ENCODE measurements at places on chromosomes 3 and 15.

- DNase-seq: no peak
Measured at GRCh38 chr3:5348229-5348902, 160.9 kb downstream of the EDEM1 start.

DNA sequence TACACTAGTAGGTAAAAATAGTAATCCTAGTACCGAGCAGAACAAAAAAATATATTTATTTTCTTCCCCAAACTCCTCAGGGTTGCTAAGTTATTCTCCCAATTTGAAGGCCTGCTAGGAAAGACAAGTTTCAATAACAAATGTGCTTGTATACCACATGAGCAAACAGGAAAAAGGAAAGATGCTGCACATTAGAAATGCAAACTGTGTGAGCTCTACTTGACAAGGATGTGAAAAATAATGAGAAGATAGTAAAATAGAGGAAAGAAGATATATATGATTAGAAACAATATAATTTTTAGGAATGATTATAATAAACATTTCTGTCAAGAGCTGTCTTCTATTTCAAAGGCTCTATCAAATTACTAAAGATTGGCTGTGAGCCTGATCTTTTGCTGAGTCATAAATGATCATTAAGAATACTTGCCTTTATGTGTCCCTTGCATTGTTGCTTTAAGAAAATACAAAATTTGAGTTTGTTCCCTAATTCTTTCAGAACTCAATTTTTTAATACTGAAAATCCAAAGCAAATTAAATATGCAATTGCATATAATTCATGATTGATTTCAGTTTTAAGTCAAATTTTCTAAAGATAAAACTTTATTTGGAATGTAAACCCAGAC lies 174.2 kb downstream of the NEK10 start:
- no peak for DNase-seq

DNA sequence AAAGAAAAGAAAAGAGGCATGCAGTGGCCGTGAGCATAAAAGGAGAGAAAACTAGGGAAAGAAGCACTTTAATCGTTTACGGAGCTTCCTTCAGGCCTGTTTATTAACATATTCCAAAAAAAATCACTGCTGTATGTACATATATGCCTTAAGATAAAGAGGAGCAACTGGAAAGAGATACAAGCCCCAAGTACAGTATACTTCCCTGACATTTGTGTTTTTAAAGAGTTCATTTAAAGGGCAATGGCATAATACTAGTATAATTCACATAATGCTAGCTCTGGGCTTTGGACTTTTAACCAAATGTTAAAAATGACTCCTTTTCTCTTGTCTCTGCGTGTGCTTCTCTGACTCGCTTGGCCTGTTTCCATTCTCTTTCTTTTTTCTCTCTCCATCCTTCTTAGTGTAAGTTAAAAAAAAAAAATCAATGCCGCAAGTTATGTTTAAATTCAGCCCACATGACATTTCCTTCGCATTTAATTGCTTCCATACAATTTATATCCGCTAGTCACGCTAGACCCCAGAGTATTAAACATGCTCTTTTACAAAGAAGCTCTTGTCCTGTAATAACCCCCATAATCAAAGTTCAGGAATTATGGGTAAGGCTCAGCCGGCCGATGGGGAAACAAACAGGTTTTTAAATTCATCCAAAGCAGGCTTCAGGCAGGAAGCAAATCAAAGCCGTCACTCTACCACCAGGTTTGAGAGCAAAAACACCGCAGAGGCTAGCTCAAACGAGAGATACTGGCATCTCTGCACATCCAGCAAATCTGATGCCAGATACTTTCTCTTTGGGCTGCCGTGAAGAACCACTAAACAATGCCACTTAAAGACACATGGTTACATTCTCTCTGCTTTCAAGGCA lies 19.4 kb downstream of the WWTR1 start:
- peak; percentile 76 for DNase-seq

DNA sequence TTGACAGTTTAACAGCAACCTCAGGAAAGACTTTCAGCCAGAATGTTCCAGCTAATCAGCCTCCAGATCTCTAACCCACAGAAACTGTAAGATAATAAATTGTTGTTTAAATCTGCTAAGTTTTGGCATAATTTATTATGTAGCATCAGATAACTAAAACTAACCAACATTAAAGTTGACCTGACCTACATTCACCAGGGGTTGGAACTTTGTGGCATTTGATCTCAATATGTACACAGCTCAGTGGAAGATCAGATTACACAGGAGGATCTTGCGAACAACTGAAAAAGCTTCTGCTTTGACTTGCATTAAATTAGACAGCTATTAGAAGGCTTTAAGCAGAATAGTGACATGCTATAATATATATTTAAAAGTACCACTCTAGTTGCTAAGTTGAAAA lies 91.4 kb upstream of the POU1F1 start:
- no peak for DNase-seq

- DNase-seq: peak; percentile 82
Measured at GRCh38 chr3:123778991-123779622, 105.0 kb downstream of the MYLK start.

DNA sequence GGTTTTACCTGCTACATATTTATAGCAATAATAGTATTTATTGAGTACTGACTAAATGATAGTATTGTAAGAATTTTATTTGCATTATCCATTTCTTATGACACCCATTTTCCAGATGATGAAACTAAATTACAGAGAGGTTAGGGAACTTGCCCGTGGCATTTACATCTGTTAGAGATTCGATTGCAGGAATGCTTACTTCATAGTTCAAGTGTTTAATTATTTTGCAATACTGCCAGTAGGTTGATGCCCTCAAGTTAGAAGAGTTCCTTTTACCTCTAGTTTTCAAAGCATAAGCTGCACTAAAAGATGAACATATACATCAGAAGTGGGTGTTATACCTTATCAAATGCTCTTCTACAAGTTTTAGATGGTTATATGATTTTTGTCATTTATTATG lies 362.8 kb upstream of the RGMA start:
- DNase-seq: no peak

DNA sequence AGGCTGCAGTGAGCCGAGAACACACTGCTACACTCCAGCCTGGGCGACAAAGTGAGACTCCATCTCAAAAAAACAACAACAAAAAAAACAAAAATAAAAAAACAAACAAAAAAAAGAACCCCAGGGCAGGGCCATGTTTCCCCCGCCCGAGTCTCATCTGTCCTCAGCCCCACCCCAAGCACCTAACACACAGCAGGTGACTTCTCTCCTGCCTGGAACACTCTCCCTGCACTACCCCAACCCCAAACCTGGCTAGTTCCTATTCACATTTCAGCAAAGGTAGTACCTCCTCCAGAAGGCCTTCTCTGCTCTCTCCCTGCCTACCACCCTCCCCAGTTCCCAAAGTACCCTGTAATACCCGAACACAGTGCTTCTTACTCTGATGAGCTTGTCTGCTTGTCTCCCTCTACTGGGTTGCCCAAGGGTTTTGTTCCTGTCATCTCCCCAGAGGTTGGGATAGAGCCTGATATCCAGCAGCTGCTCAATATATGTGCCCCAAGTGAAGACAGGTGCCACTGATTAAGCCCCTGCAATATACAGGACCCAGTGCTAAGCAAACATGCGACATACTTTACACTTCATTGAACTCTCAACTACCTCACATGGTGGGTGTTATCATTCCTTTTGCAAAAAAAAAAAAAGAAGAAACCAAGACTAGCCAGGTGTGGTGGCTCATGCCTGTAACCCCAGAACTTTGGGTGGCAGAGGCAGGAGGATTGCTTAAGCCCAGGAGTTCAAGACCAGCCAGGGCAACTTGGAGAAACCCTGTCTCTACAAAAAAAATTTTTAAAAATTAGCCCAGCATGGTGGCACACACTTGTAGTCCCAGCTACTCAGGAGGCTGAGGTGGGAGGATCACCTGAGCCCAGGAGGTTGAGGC lies 103.6 kb downstream of the DAPK2 start:
- no peak for DNase-seq

DNA sequence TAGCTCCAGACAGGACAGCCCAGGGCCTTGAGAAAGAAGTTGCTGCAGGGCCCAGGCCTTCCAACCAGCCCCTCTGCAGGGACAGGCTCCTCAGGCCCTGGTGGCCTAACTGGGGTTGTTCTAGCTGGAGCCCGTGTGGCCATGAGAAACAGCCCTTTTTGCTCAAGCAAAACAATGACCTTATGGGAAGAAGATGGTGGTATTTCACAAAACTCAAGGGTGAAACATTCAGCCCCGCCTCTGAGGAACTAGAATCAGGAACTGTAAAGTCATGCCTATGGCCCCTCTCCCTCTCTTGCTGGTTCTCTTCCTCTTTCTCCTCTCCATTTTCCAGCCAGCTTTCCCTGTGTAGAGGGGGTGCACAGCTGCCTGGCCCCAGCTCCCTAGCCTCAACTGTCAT lies 273.3 kb downstream of the RPLP1 start:
- DNase-seq: no peak

DNA sequence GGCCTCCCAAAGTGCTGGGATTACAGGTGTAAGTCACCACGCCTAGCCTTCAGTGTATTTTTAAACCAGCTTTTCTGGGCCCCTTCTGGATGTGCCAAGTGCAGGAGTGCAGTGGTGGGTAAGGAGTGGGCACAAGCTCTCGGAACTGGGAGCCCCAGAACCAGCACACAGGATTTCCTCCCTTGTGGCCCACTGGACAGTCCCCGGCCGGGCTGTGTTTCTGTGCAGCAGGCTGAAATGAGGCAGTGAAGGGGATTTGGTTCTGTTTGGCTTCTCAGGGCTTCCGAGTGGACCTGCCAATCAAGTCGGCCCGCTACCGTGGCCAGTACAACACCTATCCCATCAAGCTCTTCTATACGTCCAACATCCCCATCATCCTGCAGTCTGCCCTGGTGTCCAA lies 14.4 kb downstream of the SEC61A1 start:
- DNase-seq: no peak

GRCh38 chr3:49806850-49807249 lies 3.8 kb downstream of the INKA1 start:
- DNase-seq: no peak

DNA sequence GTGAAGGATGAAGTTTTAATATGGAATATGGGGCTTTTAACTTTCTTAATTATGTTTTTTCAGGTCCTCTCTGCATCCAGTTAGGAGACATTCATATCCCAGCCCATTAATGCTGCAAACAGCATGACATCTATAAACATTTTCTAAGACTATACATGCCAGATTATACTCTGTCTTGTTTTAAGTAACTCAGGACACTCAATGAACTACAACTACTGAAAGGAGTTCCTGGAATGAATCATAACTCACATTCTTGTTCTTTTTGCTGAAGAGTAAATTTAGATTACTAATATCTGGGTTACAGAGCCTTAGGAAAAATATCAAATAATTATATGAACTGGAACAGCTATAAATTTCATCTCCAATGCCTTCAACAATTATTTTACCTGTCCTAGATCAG lies 167.4 kb downstream of the STAG1 start:
- DNase-seq: no peak

DNA sequence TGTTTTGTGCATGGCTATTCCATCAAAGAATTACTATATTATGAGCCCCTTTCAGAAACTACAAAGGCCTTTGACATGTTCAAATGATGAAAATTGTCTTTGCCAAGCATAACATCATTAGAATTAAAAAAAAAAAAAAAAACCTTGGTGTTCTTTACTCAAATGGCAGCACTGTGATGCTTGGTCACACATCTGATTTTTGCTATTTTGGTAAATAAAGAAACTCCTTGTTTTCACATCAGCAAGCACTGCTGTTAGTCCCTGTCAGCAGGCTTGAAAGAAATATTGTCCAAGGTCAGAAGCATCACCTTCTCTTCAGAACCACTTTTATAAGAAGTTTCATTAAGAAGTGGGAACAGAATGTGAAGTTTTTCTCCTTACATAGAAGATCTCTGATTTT lies 537.3 kb downstream of the MFSD1 start:
- DNase-seq: no peak

GRCh38 chr3:33521736-33522135 lies 81.5 kb upstream of the UBP1 start:
- DNase-seq: peak; percentile 12

Data from tongue (tissue), 3 donors.